Esophagus squamous epithelium (tissue), 5 donors: ENCODE measurements at places on chromosomes 6 and 20. TPM values are rescaled to one million over a fixed set of nuclear protein-coding genes. Genes with fewer than 3 reads are reported as not detected.
A peak's percentile ranks its signal among the peaks of the same experiment; 100 is the strongest.

DNA sequence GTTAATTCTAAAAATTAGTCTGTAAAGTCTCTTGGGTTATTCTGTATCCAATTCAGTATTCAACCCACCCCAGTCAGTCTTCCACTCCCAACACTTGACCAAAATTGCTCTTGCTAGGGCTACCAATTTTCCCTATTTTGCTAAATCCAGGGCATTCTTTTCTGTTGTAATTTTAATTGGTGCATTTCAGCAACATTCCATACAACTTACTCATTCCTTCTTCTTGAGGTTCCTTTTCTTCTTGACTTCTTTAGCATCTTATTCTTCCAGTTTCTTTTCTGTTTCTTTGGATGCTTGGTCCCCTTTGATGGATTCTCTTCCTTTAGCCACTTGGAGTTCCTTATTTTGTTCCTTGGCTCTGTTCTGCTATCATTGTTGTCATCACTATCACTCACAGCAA is 11.2 kb upstream of the GRM1 start:
- H3K4me1 ChIP-seq, result no peaks in the 10 kb centered on the region
- H3K4me3 ChIP-seq, result no peak overlapping the region
- H3K27ac ChIP-seq, result no peak overlapping the region
- no peaks in the 10 kb centered on the region for H3K27me3 ChIP-seq
- DNase-seq, result no peak

DNA sequence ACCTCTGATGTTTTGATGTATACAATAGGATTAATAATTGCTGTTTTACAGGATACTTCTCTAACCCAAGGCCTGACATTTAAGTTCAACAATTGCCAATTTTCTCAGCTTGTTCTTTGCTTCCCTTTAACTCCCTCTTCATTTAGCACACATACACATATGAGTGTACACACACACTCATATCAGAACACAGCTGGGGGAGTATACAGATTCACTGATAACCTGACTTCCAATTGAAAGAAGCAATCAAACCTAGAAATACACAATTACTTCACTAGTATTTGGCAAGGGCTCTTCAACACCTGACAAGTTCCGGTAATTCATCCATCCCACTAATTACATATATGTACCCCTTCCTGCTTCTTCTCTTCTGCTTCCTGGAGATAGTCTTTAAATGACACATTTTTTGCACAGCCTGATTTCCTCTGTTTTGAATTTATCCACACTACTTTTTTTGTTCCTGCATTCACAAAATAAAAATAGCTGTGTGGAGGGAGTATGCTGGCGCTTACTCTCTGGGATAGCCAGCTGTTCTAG is 11.2 kb downstream of the UST start:
- no peak overlapping the region for H3K27ac ChIP-seq
- peaks cover 18% of the 10 kb centered on the region for H3K4me1 ChIP-seq
- DNase-seq, result no peak
- no peaks in the 10 kb centered on the region for H3K27me3 ChIP-seq
- no peaks in the 10 kb centered on the region for H3K36me3 ChIP-seq

- H3K27me3 ChIP-seq, result no peaks in the 10 kb centered on the region
- no peak for DNase-seq
- no peaks in the 10 kb centered on the region for H3K36me3 ChIP-seq
- H3K4me1 ChIP-seq, result no peaks in the 10 kb centered on the region
- no peak overlapping the region for H3K27ac ChIP-seq
- no peak overlapping the region for H3K4me3 ChIP-seq
Observed at GRCh38 chr20:16301986-16302385, 271.3 kb downstream of the KIF16B start.

DNA sequence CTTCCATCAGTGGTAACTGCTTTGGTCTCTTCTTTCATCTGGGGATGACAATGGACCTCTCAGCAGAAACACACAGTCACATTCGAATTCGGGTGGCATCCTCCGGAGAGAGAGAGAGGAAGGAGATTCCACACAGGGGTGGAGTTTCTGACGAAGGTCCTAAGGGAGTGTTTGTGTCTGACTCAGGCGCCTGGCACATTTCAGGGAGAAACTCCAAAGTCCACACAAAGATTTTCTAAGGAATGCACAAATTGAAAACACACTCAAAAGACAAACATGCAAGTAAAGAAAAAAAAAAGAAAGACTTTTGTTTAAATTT is 6.1 kb downstream of the EDN1 start:
- H3K4me1 ChIP-seq, result peaks cover 2% of the 10 kb centered on the region
- H3K27me3 ChIP-seq, result no peaks in the 10 kb centered on the region
- H3K4me3 ChIP-seq, result no peak overlapping the region
- no peaks in the 10 kb centered on the region for H3K36me3 ChIP-seq
- H3K27ac ChIP-seq, result no peak overlapping the region

DNA sequence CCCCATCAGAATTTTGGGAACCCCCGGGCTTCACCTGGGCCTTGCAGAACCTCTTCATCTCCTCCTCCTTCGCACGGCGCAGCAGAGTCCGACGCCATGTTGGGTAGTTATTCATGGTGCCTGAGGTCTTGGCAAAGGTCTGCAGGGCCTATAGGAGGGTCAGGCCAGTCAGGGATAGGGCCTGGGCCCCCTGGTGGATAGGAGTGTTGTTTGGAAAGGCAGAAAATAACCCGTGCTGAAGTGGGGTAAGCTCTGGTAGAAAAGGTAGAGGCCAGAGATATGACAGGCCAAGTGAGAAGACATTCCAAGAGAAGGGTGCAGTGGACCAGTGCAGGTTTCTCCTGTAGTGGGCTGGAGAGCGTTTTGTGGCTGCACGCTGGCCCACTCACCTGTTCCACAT is 4.9 kb downstream of the SMPD2 start:
- H3K27me3 ChIP-seq, result no peaks in the 10 kb centered on the region
- no peak overlapping the region for H3K27ac ChIP-seq
- H3K4me3 ChIP-seq, result no peak overlapping the region
- DNase-seq, result no peak
- H3K4me1 ChIP-seq, result peaks cover 50% of the 10 kb centered on the region

DNA sequence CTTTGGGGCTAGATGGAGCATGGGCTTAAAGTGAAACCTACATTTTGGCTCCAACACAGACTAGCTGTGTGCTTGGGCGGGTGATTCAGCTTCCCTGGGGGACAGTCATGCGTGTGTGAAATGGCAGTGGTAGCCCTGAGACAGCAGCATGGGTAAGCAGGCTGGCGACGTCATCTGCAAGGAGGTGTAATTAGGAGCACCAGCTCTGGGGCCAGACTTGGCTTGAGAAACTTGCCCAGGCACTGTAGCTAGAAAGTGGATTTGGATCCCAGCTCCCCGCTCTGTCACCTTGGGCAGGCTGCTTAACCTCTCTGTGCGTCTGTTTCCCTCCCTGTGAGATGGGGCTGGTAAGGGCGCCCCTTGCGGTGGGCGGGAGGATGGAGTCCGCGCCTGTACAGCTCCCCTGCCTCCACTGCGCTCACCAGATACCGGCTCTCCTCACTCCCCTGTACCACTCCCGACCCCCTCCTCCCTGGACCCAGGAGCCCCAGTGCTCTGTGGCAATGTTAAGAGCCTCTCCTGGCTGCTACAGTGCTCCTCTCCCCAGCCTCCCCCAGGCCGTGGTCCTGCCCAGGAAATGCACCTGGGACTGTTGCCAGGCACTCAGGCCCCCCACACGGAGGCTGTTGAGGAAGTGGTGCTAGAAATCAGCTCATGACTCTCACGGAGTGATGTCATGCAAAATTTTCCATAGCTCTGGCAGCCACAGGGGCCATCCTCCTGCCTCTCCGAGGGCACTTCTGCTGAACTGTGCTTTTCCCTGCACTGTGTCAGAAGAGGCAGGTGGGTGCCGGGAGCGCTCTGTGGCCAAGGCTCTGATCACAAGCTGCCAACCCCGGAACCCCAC is 44.6 kb downstream of the SYNJ2 start:
- H3K4me3 ChIP-seq, result no peak overlapping the region
- peaks cover 48% of the 10 kb centered on the region for H3K4me1 ChIP-seq
- no peaks in the 10 kb centered on the region for H3K36me3 ChIP-seq
- peak; percentile 23 for DNase-seq
- H3K27ac ChIP-seq, result peak overlapping the region; percentile 50

DNA sequence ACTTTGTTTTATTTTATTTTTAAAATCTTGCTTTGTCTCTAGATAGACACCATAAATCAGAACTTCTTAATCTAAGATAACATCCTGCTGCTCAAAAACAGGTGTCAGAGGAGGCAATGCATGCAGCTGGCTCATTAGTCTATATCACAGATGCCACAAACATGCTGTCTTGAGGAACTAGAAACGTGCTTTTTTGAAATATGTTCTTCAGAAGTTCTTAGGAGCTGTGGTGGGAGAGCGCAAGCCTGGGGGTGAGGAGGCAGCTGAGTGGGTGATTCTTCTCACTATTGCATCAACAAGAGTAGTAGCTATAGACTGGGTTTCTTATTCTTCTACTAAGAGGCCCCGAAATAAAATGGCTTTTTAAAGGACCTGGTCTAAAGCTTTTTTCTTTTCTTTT is 23.4 kb downstream of the IL22RA2 start:
- H3K4me3 ChIP-seq, result no peak overlapping the region
- no peak overlapping the region for H3K27ac ChIP-seq
- H3K27me3 ChIP-seq, result no peaks in the 10 kb centered on the region
- H3K36me3 ChIP-seq, result no peaks in the 10 kb centered on the region

- H3K36me3 ChIP-seq, result no peaks in the 10 kb centered on the region
- H3K27me3 ChIP-seq, result no peaks in the 10 kb centered on the region
- H3K27ac ChIP-seq, result no peak overlapping the region
- no peak overlapping the region for H3K4me3 ChIP-seq
- DNase-seq, result no peak
Observed at GRCh38 chr6:84078335-84078734, 44.8 kb downstream of the MRAP2 start.

DNA sequence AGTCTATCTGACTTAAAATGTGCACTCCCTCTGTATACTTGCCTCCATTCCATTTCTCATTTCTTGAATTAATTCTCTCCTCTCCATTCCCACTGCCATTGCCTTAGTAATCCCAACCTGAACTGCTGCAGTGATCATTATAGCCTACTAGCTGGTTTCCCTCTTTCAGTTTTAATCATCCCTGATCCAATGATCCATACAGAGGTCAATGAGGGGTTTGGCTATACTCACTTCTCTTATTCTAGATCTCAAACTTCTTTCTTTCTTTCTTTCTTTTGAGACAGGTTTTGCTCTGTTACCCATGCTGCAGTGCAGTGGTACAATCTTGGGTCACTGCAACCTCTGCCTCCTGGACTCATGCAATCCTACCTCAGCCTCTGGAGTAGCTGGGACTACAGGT is 17.6 kb downstream of the MAP3K7 start:
- DNase-seq, result no peak
- H3K36me3 ChIP-seq, result no peaks in the 10 kb centered on the region
- no peaks in the 10 kb centered on the region for H3K4me1 ChIP-seq
- no peak overlapping the region for H3K4me3 ChIP-seq
- H3K27ac ChIP-seq, result no peak overlapping the region

DNA sequence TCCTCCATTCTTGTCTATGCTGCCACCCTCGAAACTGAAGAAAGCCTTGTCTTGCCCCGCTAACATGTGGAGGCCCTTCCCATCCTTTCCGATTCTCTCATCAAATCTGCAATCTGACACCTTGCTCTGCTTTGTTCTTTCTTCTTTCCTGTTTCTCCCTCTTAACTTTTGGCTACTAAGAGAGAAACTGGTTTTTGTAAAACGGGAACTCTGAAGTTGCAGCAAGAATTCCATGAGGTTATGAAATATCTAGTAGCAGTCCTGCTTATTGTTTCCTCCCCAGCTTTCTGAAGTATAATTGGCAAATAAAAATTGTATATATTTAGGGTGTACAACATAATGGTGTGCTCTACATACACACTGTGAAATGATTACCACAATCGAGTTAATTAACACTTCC is 80.2 kb downstream of the MAP7 start:
- H3K4me3 ChIP-seq, result no peak overlapping the region
- no peaks in the 10 kb centered on the region for H3K27me3 ChIP-seq
- no peaks in the 10 kb centered on the region for H3K36me3 ChIP-seq
- no peak overlapping the region for H3K27ac ChIP-seq
- DNase-seq, result no peak

DNA sequence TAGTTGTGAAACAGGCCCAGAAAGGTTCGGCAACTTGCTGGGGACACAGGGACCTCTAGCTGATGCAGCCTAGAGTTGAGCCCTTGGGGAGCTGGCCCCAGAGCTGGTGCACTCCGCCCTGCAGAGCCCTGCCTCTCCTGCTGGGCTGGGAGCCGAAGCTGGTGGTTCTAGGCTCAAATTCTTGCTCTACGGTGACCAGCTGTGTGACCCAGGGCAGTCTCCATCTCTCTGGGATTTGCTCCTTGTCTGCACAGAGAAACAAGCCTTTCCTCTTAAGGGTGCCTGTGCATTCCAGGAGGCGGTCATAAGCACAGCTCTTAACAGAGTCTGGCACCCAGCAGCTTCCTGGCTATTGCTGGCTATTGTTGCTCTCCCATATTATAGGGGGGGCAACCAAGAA is 47.4 kb downstream of the RBM38 start:
- H3K4me3 ChIP-seq, result no peak overlapping the region
- no peaks in the 10 kb centered on the region for H3K36me3 ChIP-seq
- no peaks in the 10 kb centered on the region for H3K27me3 ChIP-seq
- no peak for DNase-seq

- H3K27ac ChIP-seq, result peak overlapping the region; percentile 47
- DNase-seq, result no peak
- no peaks in the 10 kb centered on the region for H3K4me1 ChIP-seq
- H3K27me3 ChIP-seq, result no peaks in the 10 kb centered on the region
- no peak overlapping the region for H3K4me3 ChIP-seq
- H3K36me3 ChIP-seq, result no peaks in the 10 kb centered on the region
Observed at GRCh38 chr6:46505693-46506512, 14.7 kb upstream of the RCAN2 start.

GRCh38 chr20:46826343-46826984 is 68.2 kb upstream of the EYA2 start:
- no peaks in the 10 kb centered on the region for H3K4me1 ChIP-seq
- no peak overlapping the region for H3K27ac ChIP-seq
- H3K27me3 ChIP-seq, result no peaks in the 10 kb centered on the region
- H3K36me3 ChIP-seq, result no peaks in the 10 kb centered on the region
- H3K4me3 ChIP-seq, result no peak overlapping the region

- H3K4me3 ChIP-seq, result no peak overlapping the region
- no peak overlapping the region for H3K27ac ChIP-seq
- H3K36me3 ChIP-seq, result no peaks in the 10 kb centered on the region
- no peaks in the 10 kb centered on the region for H3K27me3 ChIP-seq
- peaks cover 15% of the 10 kb centered on the region for H3K4me1 ChIP-seq
Observed at GRCh38 chr20:23197836-23198235, 111.7 kb upstream of the CD93 start.

GRCh38 chr6:138410048-138410735 is 6.2 kb downstream of the HEBP2 start:
- no peak for DNase-seq
- peaks cover 36% of the 10 kb centered on the region for H3K36me3 ChIP-seq
- H3K27me3 ChIP-seq, result no peaks in the 10 kb centered on the region

GRCh38 chr6:37005827-37006567 is 542 bp downstream of the FGD2 start:
- H3K4me1 ChIP-seq, result peaks cover 8% of the 10 kb centered on the region
- H3K27me3 ChIP-seq, result no peaks in the 10 kb centered on the region
- H3K27ac ChIP-seq, result peak overlapping the region; percentile 61
- no peaks in the 10 kb centered on the region for H3K36me3 ChIP-seq
- DNase-seq, result no peak

Gene CFB
- 14.5 TPM for total RNA-seq

Gene POLH
- 10.3 TPM for total RNA-seq

Gene OLIG3
- total RNA-seq, result not detected

Gene RIPPLY2
- total RNA-seq, result not detected
